G401 (cell line): ENCODE measurements at places on chromosomes 7 and 10.

DNA sequence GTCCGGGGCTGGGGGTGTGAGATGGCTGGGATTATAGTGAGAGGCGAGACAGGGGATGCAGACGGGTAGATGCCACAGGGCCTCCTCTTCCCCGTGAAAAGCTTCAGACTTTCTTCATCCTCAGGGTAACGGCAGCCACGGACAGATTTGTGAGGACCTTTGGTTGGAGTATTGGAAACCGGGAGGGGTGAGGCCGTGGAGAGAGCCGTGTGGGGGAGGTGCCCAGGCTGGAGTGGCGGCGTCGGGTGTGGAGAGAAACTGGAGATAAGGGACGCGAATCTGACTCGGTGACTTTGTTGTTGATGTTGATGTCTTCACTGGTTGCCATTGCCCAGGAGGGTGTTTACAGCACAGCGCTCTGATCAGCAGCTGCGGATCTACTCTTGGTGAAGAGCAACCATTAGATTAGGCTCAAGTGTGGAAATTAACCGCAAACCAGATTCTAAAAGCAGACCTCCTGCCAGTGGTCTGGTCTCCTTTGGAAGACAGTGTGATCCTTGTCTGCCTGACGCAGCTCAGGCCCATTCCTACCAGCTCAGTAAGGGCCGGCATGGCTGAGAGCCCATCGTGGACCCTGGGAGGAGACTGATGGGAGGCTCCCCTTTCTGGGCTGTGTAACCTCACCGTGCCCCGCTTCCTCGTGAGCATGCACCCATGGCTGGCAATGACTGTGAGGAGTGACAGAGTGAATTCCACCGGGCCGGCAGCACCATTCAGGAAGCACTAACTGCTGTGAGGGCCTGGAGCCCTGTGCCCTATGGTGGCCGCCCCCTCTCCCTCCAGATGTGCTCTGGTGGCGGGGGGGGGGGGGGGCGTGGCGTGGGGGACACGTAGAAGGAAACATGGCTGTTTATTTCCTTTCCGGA, 90.3 kb downstream of the INPP5A start:
- DNase-seq: no peak

- no peak for DNase-seq
Observed at GRCh38 chr10:125340903-125341302, 180.5 kb upstream of the CTBP2 start.

GRCh38 chr10:73761781-73762180, 17.6 kb downstream of the SEC24C start:
- no peak for DNase-seq

- no peak for DNase-seq
Observed at GRCh38 chr7:88399696-88400240, 93.1 kb upstream of the STEAP4 start.
